ENCODE measurements at places on chromosomes 3 and 15. TPM values are rescaled to one million over a fixed set of nuclear protein-coding genes. Genes with fewer than 3 reads are reported as not detected.

Gene CTXND1
- total RNA-seq: not detected

Gene OR5H6
- total RNA-seq: not detected

Gene DNAH12
- total RNA-seq: 0.25 TPM

Gene WHAMM
- 12.7 TPM for total RNA-seq

Gene PROK2
- total RNA-seq: not detected

Gene CCDC32
- 25.6 TPM for total RNA-seq

Gene HIGD2B
- total RNA-seq: 0.15 TPM

Gene HCLS1
- total RNA-seq: 0.20 TPM

Gene ITPKA
- total RNA-seq: 9.7 TPM

Gene IL5RA
- not detected for total RNA-seq

Gene NTRK3
- not detected for total RNA-seq

Gene SNTN
- total RNA-seq: not detected

Gene RLBP1
- not detected for total RNA-seq

Gene APBA2
- 11.7 TPM for total RNA-seq

Gene STIMATE
- total RNA-seq: 12.1 TPM

Gene CP
- 85.8 TPM for total RNA-seq

Gene MNS1
- total RNA-seq: 0.35 TPM

Gene CCDC39
- 0.10 TPM for total RNA-seq

Gene CLDN1
- 218 TPM for total RNA-seq

Gene MRPS25
- 13.2 TPM for total RNA-seq

Gene VIPR1
- total RNA-seq: 0.69 TPM

Gene SCG5
- total RNA-seq: 2.4 TPM

Gene KLHL40
- not detected for total RNA-seq

Gene PLA1A
- total RNA-seq: 5.1 TPM

Gene PHLDB2
- total RNA-seq: 109 TPM

Gene ADAMTS9
- 229 TPM for total RNA-seq

Gene APEH
- 233 TPM for total RNA-seq

Gene ITIH1
- not detected for total RNA-seq

Gene TLR9
- not detected for total RNA-seq

Gene TMEM202
- total RNA-seq: not detected

Gene KNSTRN
- total RNA-seq: 34.2 TPM

Gene PRICKLE2
- 56.1 TPM for total RNA-seq

Gene ATR
- 35.6 TPM for total RNA-seq

Gene MTHFS
- total RNA-seq: 26.7 TPM

Gene CCR9
- not detected for total RNA-seq

Gene CEMIP
- 0.52 TPM for total RNA-seq

Gene CLSTN2
- total RNA-seq: 49.7 TPM

Gene GOLGA8G
- 0.05 TPM for total RNA-seq

Gene SLC51A
- total RNA-seq: not detected

Gene FBXO40
- not detected for total RNA-seq

Gene ZNF717
- 17.7 TPM for total RNA-seq

Gene RBP2
- not detected for total RNA-seq

Gene HDAC11
- 23.7 TPM for total RNA-seq

Gene GOLGA8S
- 0.10 TPM for total RNA-seq

Gene EIF2A
- total RNA-seq: 148 TPM

Gene HYKK
- total RNA-seq: 1.9 TPM

Gene ARHGAP31
- total RNA-seq: 24.9 TPM

Gene CCR3
- total RNA-seq: not detected

Gene ACKR2
- 2.9 TPM for total RNA-seq

Gene NR2E3
- total RNA-seq: 0.45 TPM
